ENCODE measurements at places on chromosomes 3 and 15.

- DNase-seq = no peak
Measured at GRCh38 chr3:85576091-85576690, 617.4 kb downstream of the CADM2 start.

GRCh38 chr15:72136170-72137051 is 18.2 kb downstream of the SENP8 start:
- DNase-seq = no peak

DNA sequence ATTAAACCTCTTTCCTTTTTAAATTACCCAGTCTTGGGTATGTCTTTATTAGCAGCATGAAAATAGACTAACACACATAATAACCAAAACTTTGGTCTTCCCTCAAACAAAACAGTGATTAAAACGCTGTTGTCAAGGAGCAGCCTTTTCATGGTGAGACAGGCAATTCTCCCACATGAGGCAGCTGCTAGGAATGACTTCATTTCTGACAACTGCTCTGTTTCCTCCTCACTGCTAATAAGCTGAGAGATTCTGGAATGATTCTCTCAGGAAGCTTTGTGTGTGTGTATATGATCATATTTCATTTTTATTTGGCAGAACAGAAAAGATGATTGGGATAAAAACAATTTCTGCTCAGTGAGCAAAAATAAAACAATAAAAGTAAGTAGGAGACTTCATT is 580.6 kb upstream of the ADAMTS9 start:
- DNase-seq = no peak

DNA sequence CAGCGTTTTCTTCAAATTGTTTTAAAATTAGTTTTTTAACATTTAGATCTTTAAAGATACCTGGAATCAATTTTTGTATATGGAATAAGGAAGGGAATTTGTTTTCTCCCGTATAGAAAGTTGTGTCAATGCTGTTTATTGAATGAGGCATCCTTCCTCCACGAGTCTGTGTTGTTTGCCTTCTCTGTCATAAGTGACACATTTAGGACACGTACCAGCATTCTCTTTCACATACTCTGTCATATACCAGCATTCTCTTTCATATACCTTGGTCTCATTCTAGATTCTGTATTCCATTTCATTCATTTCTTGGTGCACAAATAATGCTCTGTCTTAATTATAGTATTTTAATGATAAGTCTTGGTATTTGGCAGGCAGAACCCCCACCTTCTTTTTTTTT is 10.3 kb downstream of the ATP11B start:
- no peak for DNase-seq

DNA sequence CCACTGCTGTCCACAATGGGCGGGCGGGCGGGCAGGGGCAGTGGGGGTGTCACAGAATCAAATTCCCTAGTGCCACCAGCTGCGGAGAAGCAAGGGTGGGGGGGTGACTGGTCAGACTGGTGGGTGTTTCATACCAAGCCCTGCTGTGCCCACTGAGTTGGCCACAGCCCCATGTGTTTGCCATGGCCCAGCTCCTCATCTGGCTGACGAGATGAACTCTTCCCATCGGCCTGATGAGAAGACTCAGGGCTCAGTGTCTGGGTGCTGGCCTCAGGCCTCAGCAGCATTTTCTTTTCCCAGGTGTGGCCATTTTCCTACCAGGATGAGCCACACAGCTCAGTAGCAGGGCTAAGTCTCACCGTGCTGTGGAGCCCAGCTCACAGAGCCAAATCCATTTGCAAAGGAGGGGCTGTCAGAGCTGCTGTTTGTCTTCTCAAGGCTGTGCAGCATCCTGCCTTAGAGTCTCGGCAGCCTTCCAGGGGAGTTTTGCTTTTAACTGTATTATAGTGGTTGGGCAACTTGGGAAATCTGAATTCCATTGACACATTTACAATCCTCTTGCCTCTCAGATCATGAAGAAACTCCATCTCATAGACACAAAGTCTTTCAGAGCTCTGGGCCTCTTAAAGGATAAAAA is 176.8 kb downstream of the ABHD5 start:
- DNase-seq = no peak

DNA sequence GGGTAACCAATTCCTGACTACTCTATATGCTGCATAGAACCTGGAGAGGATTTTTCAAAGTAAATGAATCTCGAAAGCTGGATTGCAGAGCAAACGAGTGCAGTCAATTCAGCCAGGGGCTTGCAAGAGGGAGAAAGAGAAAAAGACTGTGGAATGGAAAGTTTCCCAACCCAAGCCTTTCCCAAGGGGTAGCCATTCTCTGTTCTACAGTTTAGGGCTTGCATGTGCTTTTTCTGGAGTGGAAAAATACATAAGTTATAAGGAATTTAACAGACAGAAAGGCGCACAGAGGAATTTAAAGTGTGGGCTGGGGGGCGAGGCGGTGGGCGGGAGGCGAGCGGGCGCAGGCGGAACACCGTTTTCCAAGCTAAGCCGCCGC is 511 bp upstream of the RARB start:
- no peak for DNase-seq

DNA sequence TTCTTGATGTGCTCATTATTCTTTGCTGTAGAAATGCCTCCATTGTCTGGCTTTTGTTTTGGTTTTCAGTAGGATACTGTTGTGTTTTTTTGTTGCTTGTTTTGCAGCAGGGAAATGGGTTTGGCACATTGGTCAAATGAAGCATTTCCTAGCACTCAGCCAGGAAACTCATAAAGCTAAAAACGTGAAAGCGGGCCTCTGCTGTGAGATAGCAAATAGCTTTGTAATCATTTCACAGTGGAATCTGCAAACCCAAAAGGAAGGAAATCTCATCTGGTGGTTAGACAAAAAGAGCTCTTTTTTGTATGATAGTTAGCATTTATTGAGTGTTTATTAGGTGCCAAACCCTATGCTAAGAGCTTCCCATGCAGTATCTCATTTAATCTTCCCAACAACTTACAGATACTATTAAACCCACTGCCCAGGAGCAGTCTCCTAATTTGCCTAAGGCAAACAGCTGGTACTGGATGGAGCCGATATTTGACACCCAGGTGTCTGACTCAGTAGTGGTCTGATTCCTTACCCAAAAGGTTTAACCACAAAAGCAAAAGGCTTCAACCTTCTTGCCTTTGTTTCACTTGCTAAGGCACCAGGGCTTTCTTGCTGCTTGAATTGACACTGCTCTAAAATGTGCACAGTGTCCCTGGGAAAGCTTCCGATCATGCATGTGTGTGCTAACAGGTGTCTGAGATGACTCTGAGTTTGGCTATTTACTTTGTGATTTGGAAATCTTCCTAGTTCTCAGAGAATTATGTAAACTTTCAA is 527.9 kb upstream of the MDFIC2 start:
- no peak for DNase-seq

DNA sequence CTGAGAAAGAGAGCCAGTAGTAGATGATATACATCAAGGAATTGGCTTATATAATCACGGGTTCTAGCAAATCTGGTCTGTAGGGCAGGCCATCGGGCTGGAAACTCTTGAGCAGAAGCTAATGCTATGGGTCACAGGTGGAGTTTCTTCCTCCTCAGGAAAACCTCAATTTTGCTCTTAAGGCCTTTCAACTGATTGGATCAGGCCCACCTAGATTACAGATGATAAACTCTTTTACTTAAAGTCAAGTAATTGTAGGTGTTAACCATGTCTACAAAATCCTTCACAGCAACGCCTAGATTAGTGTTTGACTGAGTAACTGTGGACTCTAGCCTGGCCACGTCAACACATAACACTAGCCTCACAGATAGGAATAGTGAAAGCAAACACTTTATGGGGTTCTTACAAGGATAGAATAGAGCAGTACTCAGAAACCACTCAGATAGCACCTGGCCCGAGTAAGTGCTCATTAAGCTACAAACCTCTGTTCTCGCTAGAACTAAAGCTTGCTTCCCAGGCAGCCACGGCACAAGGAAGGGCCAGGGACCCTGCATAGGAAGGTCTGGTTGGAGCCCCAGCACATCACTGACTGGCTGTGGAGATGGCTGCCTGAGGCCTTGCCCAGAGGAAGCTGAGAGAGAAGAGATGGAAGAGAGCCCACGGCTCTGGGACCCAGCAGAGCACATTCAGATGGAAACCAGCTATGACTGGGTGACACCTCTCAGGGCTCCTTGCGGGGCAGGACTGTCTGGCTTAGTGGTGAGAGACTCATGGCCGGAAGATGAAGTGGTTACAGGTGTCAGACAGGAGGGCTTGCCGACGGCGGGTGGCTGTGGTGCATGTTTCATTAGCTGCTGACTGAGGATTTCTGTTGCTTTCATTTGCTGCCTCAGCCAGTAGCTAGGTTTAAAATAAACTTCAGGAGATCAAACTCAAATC is 202.5 kb upstream of the TLE3 start:
- DNase-seq = no peak

- DNase-seq = no peak
Measured at GRCh38 chr3:123606527-123606926, 21.7 kb upstream of the HACD2 start.

All from cardiac septum (tissue), 1 donor.